H9 (cell line): ENCODE measurements at places on chromosomes 2 and 18. TPM values are rescaled to one million over a fixed set of nuclear protein-coding genes. Genes with fewer than 3 reads are reported as not detected.
A peak's percentile ranks its signal among the peaks of the same experiment; 100 is the strongest.

- peaks cover 3% of the 10 kb centered on the region; the same call in 1 of the 2 replicates for H3K4me1 ChIP-seq
- no peak for DNase-seq
- H3K4me3 ChIP-seq: no peak overlapping the region
- H3K27ac ChIP-seq: no peak overlapping the region
Observed at GRCh38 chr18:49525981-49526380, 35.9 kb upstream of the LIPG start.

PKDCC gene
- total RNA-seq: 134 and 135 TPM in 2 replicates

DNA sequence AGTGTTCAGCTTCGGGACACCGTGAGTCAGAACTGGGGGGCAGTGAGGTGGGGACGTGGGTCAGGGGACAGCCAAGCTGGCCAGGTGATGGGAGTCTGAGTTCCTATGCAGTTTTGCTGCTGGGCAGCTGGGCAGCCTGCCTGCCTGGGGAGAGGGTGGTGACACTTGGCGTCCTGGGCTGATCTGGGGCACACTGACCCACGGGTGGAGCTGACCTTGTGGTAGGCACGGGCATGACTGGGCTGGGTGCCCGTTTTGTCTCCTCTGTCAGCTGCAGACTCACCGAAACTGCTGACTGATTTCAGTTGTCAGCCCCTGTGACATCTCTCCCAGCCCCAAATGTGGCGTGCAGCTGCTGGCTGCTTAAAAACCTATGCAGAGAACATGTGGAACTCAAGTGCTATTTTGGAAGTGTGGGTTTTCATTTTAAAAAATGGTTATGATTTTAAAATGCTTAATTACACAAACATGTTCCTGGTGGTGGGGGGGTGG is 32.6 kb upstream of the E2F6 start:
- no peak overlapping the region for H3K4me3 ChIP-seq
- H3K27me3 ChIP-seq: no peaks in the 10 kb centered on the region
- H3K36me3 ChIP-seq: no peaks in the 10 kb centered on the region
- no peak overlapping the region for H3K27ac ChIP-seq

- peaks cover 8% of the 10 kb centered on the region; the same call in 1 of the 2 replicates for H3K27me3 ChIP-seq
- H3K27ac ChIP-seq: no peak overlapping the region
- no peaks in the 10 kb centered on the region for H3K4me1 ChIP-seq
- H3K36me3 ChIP-seq: no peaks in the 10 kb centered on the region
- H3K4me3 ChIP-seq: peak overlapping the region; percentile 87
- DNase-seq: peak; percentile 47
Observed at GRCh38 chr2:197309691-197310231, 819 bp downstream of the ANKRD44 start.

RIT2 gene
- 1.2 and 1.3 TPM in 2 replicates for total RNA-seq
